ENCODE measurements at places on chromosomes 1 and 21. TPM values are rescaled to one million over a fixed set of nuclear protein-coding genes. Genes with fewer than 3 reads are reported as not detected.

The TCP10L gene
- 0.35 TPM for total RNA-seq

The FNDC10 gene
- total RNA-seq = 23.8 TPM

The PRMT2 gene
- total RNA-seq = 87.9 TPM

The CENPS gene
- total RNA-seq = 5.4 TPM
